Activated T-cell treated with anti-CD3 and anti-CD28 coated beads for 1 hour (primary cell): ENCODE measurements at places on chromosomes 2 and 18.
A peak's percentile ranks its signal among the peaks of the same experiment; 100 is the strongest.

DNA sequence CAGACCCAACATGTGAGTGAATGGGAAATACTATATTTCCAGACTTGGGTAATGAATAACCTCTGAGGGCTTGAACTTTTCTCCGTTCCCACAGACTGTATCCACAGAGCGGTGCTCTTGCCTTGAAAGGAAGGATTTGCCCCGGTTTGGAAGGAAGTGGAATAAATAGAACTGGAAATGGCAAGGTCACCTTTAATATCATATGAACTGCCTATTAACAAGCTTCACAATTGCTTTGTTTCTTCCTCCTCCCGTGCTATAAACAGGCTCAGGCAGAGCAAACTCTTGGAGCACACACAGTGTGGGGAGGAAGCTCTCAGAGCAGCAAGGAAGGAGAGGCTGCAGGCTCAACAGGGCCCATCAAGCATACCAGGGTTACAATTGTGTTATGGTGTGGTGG lies 28.5 kb upstream of the DARS1 start:
- DNase-seq, result no peak

DNA sequence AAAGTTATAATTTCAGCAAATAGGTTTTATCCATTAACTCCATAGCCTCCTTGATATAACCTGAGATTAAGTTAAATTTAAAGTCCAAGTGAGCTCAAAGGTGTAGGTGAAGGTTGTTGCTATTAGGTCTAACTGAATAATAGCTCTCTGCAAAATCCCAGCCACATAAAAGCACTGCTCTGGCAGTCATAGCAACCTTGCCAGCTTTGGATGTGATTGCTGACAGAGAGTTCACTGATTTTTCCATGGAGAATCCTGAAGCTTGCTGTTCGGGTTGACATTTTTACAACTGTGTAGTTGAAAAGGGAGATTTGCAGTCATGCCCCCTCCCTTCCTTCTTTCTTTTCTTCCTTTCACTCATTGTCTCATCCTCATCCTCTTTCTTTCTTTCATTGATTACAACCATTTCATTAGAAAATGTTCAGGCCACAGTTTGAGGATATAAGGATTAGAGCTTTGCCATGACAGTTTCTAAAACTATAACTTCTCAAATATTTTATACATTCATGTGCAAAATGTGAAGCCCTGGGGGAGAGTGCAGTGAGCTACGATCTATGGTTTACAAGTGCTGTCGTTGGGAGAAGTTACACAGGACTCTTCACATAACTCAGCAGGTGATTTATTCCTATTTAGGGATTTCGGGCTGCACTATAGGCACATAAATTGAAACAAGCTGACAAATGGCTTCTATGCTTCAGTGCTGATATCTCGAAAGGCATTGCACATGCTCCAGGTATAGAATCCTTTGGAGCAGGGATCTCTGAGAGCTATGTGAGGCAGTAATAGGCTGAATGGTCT lies 193.8 kb downstream of the LRRTM4 start:
- no peak for DNase-seq

DNA sequence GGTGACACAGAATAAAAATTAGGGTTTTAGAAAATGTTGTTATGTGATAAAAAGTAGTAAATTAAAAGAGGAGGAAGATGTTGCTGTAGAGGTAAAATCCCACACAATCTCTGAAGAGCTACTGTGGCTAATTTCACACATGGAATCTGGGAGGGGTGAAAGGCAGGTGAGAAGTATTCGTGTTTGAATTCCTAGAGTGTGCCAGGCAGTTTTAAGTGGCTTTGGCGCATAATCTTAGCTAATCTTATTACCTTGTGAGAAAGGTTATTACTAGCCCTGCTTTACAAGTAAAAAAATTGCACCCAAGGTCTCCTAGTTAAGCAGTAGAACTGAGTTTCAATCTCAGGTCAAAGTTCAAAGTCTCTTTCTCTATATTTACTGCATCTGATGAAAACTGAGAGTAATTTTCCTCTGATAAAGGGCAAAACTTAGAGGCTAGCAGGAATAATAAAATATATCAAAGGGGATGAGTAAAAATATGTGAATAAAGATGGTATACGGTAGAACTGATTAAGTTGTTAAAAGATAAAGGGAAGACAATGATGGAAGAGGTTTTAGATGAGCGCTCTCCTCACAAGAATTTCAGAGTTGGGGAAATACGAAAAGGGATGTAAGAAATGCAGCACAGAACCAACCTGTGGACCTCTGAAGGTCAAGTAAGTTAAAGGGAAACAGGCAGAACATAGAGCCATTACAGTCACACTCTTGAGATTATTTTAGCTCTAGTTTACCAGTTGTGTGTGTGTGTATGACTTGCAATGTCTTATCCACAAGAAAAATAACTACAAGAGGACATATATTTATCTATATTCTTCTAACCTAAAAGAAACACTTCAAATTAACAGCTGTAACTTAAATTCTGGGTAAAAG lies 34.8 kb downstream of the GAREM1 start:
- no peak for DNase-seq

- no peak for DNase-seq
These were observed 326.4 kb downstream of the DYSF start for GRCh38 chr2:71779774-71780105.

DNA sequence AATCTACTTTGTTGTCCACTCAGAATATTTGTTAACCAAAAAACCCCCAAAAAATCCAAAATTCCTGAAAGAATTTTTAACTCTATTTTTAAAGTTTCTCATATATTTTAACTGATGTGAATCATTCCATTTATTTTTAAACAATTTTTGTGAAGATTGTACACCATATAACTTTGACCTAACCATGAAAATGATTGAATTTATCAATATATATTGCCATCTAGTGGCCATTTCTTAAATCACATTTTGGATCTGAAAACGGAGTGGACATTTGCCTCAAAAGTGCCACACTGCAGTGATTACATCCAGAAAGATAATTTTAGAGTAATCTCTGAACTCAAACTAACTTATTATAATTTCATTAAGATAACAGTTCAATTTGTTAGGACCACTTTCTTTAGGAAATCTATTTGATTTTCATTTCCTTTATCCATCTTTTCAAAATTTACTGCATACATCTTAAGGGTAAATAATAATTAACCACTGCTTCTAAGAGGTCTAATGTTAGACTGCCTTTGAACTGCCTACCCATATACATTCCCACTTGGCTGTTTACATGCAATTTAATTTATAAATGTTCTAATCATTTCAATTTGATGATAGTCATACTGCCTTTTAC lies 71.1 kb downstream of the DSC3 start:
- no peak for DNase-seq

- DNase-seq, result no peak
These were observed 117.5 kb downstream of the TRIB2 start for GRCh38 chr2:12834239-12834638.

DNA sequence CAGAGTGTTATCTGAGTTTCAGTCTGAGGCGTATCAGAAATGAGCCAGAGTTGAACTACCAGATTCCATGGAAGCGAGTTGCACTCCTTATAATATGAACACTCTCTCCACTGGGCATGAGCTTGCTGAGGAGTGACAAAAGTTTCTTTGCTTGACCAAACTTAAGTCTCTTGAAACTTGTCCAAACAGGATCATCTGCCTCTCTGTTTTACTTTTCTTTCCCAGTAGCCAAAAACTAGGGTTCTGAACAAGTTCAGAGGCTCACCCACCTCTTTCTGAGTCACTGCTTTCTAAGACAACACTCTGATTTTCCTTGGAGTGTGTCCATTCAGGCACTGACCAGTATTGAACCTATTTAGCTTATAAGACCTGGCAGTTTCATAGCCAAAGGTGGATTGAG lies 233.2 kb upstream of the TCF4 start:
- no peak for DNase-seq

DNA sequence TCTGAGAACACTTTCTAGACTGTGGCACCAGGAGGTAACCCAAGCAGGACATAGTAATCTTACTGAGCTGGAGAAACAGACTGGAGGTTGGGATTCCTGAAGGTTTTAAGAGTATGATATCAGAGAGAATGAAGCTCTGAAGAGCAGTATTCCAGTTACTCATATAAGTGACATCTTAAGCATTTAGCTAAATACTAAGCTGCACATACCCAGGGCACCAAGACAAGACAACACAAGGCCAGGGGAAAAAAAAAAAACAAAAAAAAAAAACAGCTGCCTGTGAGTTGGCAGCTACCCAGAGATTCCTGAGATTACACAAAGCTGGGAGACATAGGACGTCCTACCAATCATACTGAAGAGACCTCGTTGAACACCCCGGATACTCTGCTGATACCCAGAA lies 175.8 kb downstream of the SRBD1 start:
- DNase-seq, result no peak

DNA sequence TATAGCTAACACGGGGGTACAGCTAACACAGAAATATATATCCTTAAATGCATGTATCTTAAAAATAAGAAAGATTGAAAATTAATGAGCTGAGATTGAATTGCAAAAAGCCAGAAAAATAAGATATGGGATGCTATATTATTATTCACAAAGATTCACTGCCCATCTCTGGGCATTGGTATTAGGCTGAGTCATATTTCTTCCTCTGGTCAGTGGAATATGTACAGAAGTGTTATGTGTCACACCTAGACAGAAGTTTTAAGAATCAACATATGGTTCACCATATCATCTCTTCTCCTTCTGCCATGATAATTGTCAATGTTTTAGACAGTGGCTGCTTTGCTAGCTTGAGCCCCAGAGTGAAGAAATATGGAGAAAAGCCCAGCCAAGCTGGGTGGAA lies 14.0 kb upstream of the MCFD2 start:
- no peak for DNase-seq

- DNase-seq, result no peak
These were observed 61.1 kb downstream of the FMNL2 start for GRCh38 chr2:152396051-152396511.

DNA sequence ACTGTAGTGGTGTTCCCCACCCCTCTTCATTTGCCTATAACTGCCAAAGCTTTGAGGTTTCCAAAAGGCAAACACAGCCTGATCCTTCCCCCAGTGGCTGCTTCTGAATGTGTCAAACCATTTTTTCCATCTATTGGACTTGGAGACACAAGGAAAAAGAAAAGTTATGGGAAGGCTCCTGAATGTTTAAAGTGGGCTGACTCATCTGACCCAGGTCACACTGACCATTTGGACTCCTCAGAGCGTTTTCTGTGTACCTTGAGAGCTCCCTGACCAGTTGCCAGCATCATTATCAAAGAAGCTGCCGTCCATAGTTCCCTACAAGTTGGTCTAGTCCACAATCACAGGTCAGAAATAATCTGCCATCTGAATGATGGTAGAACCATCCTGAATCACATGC lies 123.4 kb upstream of the COL3A1 start:
- DNase-seq, result no peak

GRCh38 chr18:58768293-58768974 lies 96.2 kb upstream of the ZNF532 start:
- peak; percentile 51 for DNase-seq

GRCh38 chr2:205405752-205406151 lies 276.5 kb upstream of the NRP2 start:
- DNase-seq, result no peak

- DNase-seq, result no peak
These were observed 32.3 kb upstream of the ZBTB7C start for GRCh38 chr18:48441405-48441881.

GRCh38 chr18:74876630-74877243 lies 279.1 kb downstream of the ZNF407 start:
- no peak for DNase-seq

GRCh38 chr18:76491776-76492668 lies 3.0 kb downstream of the ZNF516 start:
- peak; percentile 3 for DNase-seq

- DNase-seq, result no peak
These were observed 142.0 kb downstream of the PRKCE start for GRCh38 chr2:45793305-45793962.

- no peak for DNase-seq
These were observed 316.8 kb upstream of the HS6ST1 start for GRCh38 chr2:128635361-128635900.

- DNase-seq, result no peak
These were observed 22.7 kb downstream of the HNMT start for GRCh38 chr2:137987011-137987410.

DNA sequence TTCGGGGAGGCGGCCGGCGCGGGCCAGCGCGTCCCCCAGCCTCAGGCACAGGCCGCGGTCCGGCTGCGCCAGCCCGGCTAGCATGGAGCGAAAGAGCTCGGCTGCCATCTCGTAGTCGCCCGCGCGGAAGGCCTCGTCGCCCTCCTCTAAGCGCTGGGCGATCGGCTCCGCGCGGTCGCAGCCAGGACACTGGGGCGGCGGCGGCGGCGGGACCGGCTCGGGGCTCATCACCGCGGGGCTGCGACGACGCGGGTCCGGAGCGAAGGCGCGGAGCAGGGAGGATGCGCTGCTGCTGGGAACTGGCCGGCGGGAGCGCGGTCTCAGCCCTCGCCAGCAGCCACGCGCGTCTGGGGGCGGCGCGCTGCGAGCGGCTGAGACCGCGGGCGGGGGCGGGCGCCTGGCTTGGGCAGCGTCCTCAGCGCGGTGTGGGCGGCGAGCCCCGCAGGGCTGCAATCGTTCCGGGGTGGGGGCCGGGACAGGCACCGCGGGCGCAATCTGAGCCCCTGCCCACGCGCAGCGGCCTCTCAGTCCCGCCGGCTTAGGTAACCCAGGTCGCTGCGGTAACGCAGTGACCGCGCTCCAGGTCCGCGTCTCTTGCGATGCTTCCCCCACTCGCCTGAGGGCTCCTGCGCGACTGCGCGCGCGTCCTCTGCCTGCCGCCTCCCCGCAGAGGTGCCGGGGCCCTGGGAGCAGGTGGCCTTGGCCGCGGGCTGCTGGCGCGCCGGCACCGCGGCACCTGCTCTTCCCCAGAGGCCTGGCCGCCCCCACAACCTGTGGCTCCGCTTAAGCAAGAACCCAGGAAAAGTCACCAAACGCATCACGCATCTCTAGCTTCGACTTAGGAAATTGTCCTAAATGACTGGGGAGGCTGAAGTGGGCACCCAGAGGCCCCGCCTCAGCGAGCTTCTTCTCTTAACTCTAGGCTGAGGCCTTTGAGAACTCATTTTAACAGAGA lies at the start of gene LONRF2:
TSS of gene LONRF2 (minus strand) at position 636 of the 955 bp plus-strand sequence. CDS start at position 228, 408 bp downstream.
- DNase-seq, result no peak

GRCh38 chr2:73979686-73980085 lies 5.0 kb upstream of the TET3 start:
- no peak for DNase-seq

DNA sequence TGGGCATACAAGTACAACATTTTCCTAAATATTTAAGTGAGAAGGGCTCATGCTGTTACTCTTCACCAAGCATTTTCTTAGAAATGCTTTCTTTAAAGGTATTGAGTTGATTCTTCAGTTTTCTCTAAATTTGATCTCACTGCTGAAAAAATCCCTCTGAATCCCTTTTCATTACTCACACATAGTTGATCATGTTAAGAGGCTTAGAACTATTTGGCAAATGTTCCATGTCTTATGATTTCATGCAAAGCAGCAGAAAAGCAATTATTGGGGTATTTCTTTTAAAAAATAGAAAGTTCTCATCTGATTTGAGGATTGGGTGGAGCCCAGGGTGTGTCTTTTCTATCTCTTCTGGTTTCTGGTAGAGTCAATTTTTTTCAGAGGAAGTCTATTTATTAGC lies 1079.8 kb upstream of the ZEB2 start:
- no peak for DNase-seq

DNA sequence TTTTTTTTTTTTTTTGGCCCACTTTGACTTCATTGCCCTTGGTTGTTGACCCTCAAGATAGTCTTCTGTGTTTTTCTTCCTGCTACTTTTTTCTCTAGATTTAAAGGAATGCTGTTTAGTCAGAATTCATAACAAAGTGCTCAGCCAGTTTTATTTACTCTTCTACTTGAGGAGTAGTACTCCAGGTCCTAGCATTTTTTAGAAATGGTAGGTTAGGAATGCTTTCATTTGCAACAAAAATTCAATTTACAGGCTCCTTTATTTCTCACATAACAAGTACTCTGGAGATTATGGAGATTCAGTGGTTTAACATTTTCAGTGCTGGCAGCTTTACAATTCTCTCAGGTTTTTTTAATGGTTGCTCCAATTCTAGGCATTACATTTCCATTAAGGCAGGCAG lies 58.2 kb downstream of the KIAA1328 start:
- no peak for DNase-seq
